ENCODE measurements at places on chromosomes 4 and X. TPM values are rescaled to one million over a fixed set of nuclear protein-coding genes. Genes with fewer than 3 reads are reported as not detected.
A peak's percentile ranks its signal among the peaks of the same experiment; 100 is the strongest.

The NRK gene
- total RNA-seq: not detected

DNA sequence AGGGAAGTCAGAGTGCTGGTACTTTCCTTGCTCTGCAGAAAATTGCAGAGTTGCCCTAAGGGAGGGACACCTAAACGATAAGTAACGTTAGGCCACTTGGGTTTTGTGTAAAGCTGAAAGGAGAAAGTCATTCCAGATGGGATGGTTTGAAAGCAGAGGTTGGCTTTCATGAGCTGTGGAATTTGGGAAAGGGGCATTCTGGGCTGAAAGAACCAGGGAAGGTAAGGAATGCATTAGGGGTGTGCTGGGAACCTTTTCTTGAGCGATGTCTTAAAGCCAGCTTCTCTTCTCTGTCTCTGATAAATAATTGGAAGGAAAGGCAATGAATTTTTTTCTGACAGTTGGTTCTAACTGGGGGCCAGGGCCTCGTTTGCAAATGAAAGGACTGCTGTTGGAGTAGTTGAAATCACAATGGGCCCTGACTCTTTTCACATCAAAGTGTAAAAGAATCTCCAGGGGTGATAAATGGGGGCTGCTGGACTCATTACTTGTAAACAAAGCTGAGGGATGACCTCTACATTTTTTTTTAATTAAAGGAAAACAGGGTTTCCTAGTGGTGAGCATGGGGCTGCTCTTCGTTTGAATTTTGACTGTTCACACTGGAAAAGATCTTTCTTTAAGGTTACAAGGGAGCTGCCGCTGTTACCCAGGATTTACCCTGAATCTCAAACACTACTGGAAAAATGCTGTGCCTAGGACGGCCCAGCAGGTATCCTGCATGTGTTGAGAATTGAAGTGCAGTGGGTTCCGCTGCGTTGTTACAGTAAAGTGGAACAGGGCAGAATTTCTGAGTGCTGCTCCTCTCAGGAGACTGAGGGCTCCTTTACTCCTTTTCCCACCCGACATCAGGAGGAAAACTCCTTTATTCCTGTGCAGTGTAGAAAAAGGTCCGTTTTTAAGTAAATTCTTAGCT lies 25.0 kb downstream of the AFF1 start:
- DNase-seq: no peak
- H3K4me3 ChIP-seq: no peak overlapping the region
- no peak overlapping the region for H3K27ac ChIP-seq
- no peaks in the 10 kb centered on the region for H3K27me3 ChIP-seq
- no peaks in the 10 kb centered on the region for H3K36me3 ChIP-seq
- H3K4me1 ChIP-seq: peaks cover 72% of the 10 kb centered on the region

DNA sequence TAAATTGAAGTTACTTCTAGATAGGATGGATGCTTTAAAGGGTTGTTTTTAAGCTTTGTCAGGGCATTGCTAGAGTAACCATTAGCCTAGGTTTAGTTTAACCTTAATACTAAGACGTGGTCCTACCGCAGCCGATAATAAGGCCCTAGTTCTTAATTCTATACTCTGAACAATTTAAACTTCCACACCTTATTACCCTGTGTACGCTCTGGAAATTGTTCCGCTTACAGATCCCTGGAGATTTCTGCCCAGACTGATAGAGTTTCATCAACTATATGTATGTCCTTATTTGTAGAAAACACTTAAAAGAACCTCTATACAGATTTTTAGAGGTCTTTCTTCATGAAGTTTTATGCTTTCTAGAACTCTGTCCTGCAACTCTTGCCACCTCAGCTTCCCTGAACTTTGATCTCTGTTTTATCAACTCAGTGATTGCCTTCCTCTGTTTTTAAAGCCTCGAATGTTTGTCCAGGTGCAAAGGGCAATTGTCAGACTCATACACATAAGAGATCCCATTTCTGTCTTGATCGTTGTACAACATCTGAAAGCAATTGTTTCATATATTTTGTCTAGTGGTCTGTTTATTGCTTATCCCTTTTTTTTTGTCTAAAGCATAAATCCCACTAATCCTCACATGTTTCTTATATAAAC lies 71.1 kb upstream of the VCX start:
- H3K27ac ChIP-seq: no peak overlapping the region
- no peaks in the 10 kb centered on the region for H3K27me3 ChIP-seq
- DNase-seq: no peak
- no peaks in the 10 kb centered on the region for H3K36me3 ChIP-seq
- H3K4me3 ChIP-seq: no peak overlapping the region

DNA sequence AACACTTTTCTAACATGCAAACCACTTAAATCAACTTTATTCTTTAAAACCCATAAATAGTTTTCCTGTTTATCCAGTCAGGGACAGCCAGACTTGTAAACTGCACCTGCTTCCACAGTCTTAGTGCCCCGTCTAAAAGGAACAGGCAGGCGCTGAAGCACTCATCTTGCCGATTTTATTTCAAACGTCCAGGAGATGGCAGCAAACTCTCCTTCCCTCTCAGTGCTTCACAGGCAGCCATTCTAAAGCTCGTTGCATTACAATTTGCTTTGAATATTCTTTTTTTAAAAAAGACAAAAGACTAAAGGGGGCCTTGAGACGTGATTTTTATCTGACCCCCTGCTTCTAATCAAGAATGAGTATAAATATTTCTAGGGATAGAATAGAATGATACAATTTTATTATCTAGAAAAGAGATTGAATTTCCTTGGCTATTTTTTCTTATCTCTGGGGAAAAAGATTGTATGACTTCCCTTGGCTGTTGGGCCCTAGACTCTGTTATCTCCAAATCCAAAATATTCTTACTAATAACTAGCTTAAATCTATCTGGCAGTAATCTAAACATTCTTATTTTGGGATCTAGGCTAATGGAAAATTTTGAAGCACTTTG lies 93.6 kb upstream of the MYOZ2 start:
- H3K27ac ChIP-seq: no peak overlapping the region
- H3K4me1 ChIP-seq: peaks cover 17% of the 10 kb centered on the region
- DNase-seq: peak; percentile 54
- H3K27me3 ChIP-seq: no peaks in the 10 kb centered on the region
- H3K4me3 ChIP-seq: no peak overlapping the region

- H3K36me3 ChIP-seq: no peaks in the 10 kb centered on the region
- H3K27me3 ChIP-seq: peaks cover 40% of the 10 kb centered on the region
- peak within 1 kb of the TSS; percentile 73 for H3K4me3 ChIP-seq
- H3K27ac ChIP-seq: no peak within 1 kb of the TSS
- peaks cover 12% of the 10 kb centered on the region for H3K4me1 ChIP-seq
These were observed at the start of gene FAT1 for GRCh38 chr4:186723292-186724057. TSS of gene FAT1 (minus strand) at chr4:186723856. CDS start at chr4:186709827, 14,029 bp downstream.

The DMRTC1 gene
- 0.36 TPM for total RNA-seq

The CXCL3 gene
- total RNA-seq: not detected

- peak; percentile 26 for DNase-seq
- H3K27ac ChIP-seq: no peak within 1 kb of the TSS
- no peaks in the 10 kb centered on the region for H3K4me1 ChIP-seq
- peaks cover 33% of the 10 kb centered on the region for H3K27me3 ChIP-seq
These were observed at the start of gene BEX1 for GRCh38 chrX:103063918-103064434. TSS of gene BEX1 (minus strand) at chrX:103064171. CDS start at chrX:103063274, 897 bp downstream.

GRCh38 chrX:152821145-152821765 lies 9.3 kb downstream of the CETN2 start:
- peak; percentile 21 for DNase-seq
- no peaks in the 10 kb centered on the region for H3K4me1 ChIP-seq
- no peak overlapping the region for H3K4me3 ChIP-seq
- no peak overlapping the region for H3K27ac ChIP-seq
- peaks cover 29% of the 10 kb centered on the region for H3K27me3 ChIP-seq

- no peak overlapping the region for H3K4me3 ChIP-seq
- peaks cover 3% of the 10 kb centered on the region for H3K36me3 ChIP-seq
- peak overlapping the region; percentile 42 for H3K27ac ChIP-seq
- no peak for DNase-seq
These were observed 46.5 kb downstream of the RELL1 start for GRCh38 chr4:37639551-37640285.

- no peak for DNase-seq
- H3K36me3 ChIP-seq: peaks cover 2% of the 10 kb centered on the region
- H3K27ac ChIP-seq: no peak overlapping the region
- H3K4me1 ChIP-seq: no peaks in the 10 kb centered on the region
These were observed 136.0 kb downstream of the GABRG1 start for GRCh38 chr4:45987858-45988257.

The SHROOM4 gene
- total RNA-seq: not detected

The CXCL13 gene
- total RNA-seq: 0.26 TPM

The GLRA3 gene
- not detected for total RNA-seq

The HTN3 gene
- total RNA-seq: not detected

GRCh38 chrX:22889819-22890218 lies 109.9 kb upstream of the DDX53 start:
- no peak overlapping the region for H3K27ac ChIP-seq
- DNase-seq: no peak

DNA sequence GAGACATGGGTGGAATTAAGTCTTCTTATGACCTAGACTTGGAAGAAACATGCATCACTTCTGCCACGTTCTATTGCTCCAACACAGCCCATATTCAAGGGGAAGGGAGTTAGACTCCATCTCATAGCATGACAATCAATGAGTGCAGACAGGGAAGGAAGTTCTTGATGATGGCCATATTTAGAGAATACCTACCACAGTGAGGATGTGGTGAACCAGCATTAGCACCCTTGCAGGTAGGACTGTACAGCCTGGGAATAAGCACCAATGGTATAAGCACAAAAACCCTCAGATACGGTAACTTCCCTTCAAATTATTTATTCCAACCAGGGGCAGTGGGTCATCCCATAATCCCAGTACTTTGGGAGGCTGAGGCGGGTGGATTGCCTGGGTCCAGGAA lies 29.8 kb downstream of the PAGE2 start:
- H3K27ac ChIP-seq: no peak overlapping the region
- H3K27me3 ChIP-seq: peaks cover 36% of the 10 kb centered on the region
- DNase-seq: no peak
- H3K36me3 ChIP-seq: no peaks in the 10 kb centered on the region

- peak; percentile 70 for DNase-seq
- H3K36me3 ChIP-seq: peaks cover 22% of the 10 kb centered on the region
- peak overlapping the region; percentile 67 for H3K4me3 ChIP-seq
- H3K4me1 ChIP-seq: peaks cover 98% of the 10 kb centered on the region
- H3K27me3 ChIP-seq: no peaks in the 10 kb centered on the region
These were observed 30.5 kb downstream of the RHOH start for GRCh38 chr4:40227284-40227683.

Data from activated T-cell treated with anti-CD3 and anti-CD28 coated beads, Interleukin-2, amount 50 U/mL, for 72 hours (primary cell).